ENCODE measurements at places on chromosomes 2 and 18.

DNA sequence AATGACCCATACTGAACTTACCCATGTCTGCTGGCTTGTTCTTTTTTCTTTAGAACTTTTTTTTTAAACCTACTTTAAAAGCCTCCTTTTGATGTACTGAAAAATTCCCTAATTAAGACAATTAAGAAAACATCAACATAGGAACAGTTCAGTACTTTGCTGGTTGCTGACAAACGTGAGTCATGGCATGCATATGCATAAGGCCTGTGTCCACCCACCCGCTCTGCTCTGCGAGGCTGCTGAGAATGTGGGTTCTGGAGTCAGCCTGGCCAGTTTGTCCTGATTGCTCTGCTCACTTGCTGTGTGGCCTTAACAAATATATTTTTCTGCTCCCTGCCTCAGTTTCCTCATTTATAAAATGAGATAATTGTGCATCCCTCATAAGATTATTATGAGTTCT is 27.3 kb downstream of the LAMA3 start:
- DNase-seq, result no peak

GRCh38 chr2:204687776-204688175 is 142.5 kb downstream of the PARD3B start:
- no peak for DNase-seq

GRCh38 chr2:134572314-134573084 is 146.3 kb downstream of the TMEM163 start:
- DNase-seq, result no peak

GRCh38 chr2:47456851-47457250 is 53.9 kb downstream of the MSH2 start:
- DNase-seq, result no peak

GRCh38 chr2:219453671-219454590 is 19.3 kb downstream of the SPEG start:
- no peak for DNase-seq

DNA sequence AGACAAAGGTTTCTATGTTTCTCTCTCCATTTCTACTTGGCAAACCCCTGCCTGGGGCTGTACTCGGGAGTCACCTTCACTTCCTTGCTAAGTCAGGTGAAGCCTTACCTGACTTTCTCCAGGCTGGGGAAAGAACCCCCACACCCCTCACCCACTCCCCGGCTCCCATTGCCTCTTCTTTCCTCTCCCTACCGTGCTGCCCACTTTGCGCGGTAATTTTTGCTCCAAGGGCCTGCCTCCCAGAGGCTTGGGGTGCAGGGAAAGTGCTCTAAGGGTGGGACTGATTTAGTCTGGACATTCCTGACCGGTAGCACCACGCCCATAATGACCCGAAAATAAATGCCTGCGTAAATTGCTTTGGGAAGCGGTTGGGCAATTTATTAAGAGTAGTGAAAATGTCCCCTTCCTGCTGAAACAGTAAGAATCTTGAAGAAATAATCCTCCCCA is 49.1 kb upstream of the ATP6V1B1 start:
- DNase-seq, result no peak

DNA sequence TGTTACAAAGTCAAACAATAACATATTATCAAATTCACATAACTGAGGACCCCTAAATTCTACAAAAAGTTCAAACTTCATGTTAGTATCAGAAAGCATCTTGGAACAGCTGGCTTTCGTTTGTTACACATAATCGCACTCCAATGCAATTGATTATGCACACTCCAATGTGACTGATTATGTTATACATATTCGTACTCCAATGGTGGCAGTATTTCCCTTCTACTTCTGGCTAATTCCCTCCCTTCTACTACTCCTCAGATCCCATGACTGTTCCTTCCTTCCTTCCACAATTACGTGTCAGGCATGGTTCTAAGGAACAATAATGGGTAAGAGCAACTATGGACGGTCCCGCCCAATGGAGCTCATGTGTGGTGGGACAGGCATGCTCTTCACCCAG is 137.1 kb upstream of the CCDC150 start:
- no peak for DNase-seq

DNA sequence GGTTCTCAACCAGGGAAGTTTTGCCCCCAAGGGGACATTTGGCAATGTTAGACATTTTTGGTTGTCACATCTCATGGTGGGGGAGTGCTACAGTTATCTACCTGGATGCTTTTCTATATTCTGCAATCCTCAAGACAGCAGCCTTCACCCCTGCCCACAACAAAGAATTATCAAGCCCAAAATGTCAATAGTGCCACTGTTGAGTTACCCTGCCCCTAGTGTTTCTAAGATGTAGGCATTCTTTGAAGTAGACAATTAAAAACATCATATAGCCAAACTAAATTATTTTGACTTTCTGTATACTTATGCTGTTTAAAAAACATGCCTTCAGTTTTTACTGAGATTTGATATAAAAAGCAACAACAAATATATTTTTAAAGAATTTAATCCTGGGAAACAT is 48.0 kb downstream of the ABI2 start:
- no peak for DNase-seq

Data from NCI-H187 (cell line).